ENCODE measurements at places on chromosomes 13 and 19. TPM values are rescaled to one million over a fixed set of nuclear protein-coding genes. Genes with fewer than 3 reads are reported as not detected.

C19orf38 gene
- 0.74 TPM for total RNA-seq

- no peak for DNase-seq
Measured at GRCh38 chr13:79448413-79448812, 32.5 kb upstream of the NDFIP2 start.

DNA sequence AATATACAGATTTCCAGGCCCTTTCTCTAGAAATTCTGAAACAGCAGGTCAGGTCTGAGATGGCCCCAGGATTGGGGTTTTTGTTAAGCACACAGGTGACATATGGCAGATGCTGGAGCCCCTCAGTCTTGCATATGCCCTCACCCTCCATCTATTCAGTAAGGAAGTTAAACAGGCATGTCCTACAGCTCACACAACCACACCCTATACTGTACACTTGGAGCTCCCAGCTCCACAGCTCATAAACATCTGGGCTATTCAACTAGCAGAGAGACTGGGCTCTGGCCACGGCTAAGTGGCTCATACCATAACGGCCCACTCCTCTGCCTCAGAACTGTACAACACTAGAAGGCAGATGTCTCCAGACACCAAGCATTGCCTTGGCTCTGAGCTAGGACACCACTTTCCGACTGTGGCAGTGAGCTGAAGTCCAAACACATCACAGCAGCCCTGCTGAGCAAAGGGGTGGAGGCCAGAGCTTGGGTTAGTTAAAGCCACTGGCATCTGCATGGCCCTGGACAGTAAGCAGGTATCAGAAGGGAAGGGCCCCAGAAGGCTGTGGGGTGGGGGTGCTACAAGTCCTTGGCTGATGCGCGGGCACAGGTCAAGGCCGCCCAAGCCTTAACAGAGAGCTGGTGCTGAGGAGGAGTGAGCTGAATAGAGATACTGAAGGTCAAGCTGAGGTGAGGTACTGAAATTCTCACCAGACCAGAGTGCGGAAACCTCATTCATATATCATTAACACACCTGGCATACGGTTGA lies 79.1 kb downstream of the ABCC4 start:
- DNase-seq: no peak

DNA sequence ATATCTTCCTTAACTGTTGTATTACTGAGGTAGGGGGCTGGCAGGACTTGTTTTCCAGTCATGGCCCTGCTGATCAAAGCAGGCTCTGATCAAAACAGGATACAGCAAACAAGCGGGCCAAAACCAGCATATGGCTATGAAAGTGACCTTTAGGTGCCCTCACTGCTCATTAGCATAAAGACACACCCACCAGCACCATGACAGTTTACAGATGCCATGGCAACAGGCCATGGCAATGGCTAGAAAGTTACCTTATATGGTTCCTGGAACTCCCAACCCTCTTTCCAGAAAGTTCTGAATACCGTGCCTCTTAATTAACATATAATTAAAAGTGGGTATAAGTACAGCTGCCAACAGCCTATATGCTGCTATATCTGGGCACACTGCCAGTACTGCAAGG lies 551.4 kb upstream of the SGCG start:
- no peak for DNase-seq

GRCh38 chr13:97298816-97299215 lies 76.7 kb downstream of the MBNL2 start:
- no peak for DNase-seq
